ENCODE measurements at places on chromosomes 13 and 19.

- no peak for DNase-seq
These were observed 104.5 kb downstream of the URI1 start for GRCh38 chr19:30046522-30046921.

DNA sequence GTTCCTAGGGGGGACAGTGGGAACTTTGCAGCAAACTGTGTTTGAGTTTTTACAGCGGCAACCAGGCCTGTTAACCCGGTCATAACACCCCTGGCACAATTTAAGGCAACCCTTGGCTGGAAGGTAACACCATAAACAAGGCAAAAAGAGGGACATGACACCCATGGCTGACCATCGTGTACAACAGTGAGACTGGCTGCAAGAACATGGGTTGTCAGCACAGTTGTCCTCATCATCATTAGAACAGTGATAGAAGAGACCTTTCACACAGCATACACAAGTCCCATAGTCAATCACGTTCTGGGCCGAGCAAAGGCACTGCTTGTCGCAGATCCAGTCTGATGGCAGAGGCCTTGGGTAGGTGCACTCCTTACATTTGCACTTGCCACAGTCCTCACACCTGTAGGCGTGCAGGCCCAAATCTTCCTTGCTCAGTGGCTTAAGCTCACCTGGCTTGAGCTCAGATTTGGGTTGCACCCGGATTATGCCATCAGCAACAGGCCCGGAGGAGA lies 4.1 kb downstream of the SPRY2 start:
- DNase-seq = no peak

DNA sequence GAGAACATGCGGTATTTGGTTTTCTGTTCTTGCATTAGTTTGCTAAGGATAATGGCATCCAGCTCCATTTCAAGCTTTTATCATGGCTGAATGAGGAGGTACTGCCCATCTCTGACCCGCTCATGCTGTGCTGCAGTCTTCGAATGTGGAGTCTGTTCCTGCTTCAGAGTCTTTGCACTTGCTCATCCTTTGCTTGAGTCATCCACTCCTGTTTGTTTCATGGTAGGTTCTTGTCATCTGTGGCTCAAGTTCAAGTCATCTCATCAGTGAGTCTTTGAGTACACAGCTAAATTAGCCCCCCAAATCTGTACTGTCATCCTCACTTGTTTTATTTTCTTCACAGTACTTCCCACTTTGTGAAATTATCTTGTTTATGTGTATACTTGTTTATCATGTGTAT lies 5.4 kb downstream of the UCHL3 start:
- no peak for DNase-seq

- no peak for DNase-seq
These were observed 66.5 kb downstream of the CCDC70 start for GRCh38 chr13:51928231-51928630.

GRCh38 chr19:49432141-49433073 lies 7.2 kb downstream of the GFY start:
- no peak for DNase-seq

DNA sequence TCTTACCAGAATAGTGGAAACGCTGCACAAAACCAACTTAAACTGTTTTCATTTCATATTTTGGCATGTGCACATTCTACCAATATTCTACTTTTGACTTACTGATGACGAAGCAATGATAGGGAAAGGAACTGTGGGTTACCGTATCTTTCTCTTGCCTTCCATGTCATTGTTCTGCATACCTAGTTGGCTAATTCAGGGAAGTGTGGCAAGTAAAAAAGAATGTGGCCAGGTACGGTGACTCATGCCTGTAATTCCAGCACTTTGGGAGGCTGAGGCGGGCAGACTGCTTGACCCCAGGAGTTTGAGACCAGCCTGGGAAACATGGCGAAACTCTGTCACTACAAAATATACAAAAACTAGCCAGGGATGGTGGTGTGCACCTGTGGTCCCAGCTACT lies 108.2 kb downstream of the SIPA1L3 start:
- no peak for DNase-seq

DNA sequence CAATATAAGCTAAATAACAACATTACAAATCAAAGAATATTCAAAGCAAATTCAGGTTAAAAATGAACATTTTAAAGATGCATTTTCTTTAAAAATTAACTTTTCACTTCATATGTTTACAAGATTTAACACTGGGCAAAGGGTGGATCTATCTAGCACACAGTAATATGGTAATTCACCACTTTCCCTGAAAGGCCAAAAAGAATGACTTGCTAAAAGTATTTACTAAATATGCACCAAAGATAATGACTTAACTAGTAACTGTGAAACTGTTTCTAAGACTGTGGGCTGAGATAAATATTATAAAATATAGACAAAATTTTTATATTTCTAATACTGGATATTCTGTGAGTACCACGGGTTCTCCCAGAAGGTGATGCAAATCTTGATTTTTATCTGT lies 4.5 kb upstream of the EEF1AKMT1 start:
- no peak for DNase-seq

- no peak for DNase-seq
These were observed 6.0 kb downstream of the SIX5 start for GRCh38 chr19:45762870-45763631.

GRCh38 chr13:51336746-51337145 lies 2.7 kb upstream of the SERPINE3 start:
- DNase-seq = no peak

GRCh38 chr19:3494559-3494958 lies 5.9 kb downstream of the DOHH start:
- DNase-seq = no peak

GRCh38 chr19:31583148-31583547 lies 233.9 kb upstream of the TSHZ3 start:
- no peak for DNase-seq

- no peak for DNase-seq
These were observed 10.5 kb upstream of the SLC7A1 start for GRCh38 chr13:29605860-29606526.

DNA sequence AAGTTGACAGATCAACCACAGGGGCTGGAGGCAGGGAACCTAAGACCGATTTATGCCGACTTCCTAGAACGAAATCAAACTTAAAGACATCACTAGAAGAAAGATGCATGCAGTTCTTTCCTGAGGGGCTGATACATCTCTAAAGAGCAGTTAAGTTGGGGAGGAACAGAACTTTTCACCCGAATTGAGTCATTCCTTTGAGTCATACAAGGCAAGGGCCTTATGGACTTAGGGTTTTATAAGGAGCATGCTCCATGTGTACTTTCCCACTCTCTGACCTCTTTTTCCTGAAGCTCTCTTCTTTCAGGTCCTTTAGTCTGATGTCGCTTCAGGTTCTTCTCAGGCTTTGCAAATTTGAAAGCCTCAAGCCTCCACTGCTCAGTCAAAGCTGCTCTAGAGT lies 7.9 kb upstream of the FBXL3 start:
- DNase-seq = peak; percentile 30

GRCh38 chr19:16928916-16929315 lies 40.1 kb downstream of the F2RL3 start:
- DNase-seq = no peak

DNA sequence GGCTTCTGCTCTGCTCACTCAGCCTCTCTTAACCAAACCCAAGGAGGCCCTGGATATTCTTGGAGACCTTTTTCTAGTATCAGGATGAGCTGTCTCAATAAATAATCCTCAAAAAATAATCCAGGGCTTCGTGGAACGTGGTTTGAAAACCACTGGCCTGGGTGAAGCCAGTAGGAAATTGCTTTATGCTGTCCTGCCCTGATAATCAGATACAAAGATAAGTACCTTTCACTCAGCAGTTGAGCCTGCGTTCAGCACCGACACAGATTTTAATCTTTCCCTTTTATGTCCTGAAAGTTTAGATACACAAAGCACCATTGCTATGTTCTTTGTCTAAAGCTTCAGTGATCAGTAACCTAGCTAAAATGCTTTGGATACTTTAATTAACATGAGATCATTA lies 460.0 kb downstream of the RFC3 start:
- no peak for DNase-seq

GRCh38 chr13:20441879-20442278 lies 83.8 kb downstream of the CRYL1 start:
- DNase-seq = peak; percentile 9

GRCh38 chr19:4051175-4052101 lies 15.3 kb downstream of the ZBTB7A start:
- peak; percentile 97 for DNase-seq

GRCh38 chr13:54750521-54750920 lies 1721.9 kb downstream of the OLFM4 start:
- no peak for DNase-seq

- no peak for DNase-seq
These were observed 2.1 kb downstream of the CILP2 start for GRCh38 chr19:19540064-19540714.
